Dorsolateral prefrontal cortex (tissue), 122 donors: ENCODE measurements at places on chromosomes 4 and X. TPM values are rescaled to one million over a fixed set of nuclear protein-coding genes. Genes with fewer than 3 reads are reported as not detected.
A peak's percentile ranks its signal among the peaks of the same experiment; 100 is the strongest.

ALPK1 gene
- total RNA-seq = 12.6 TPM

MAML3 gene
- 4.7 TPM for total RNA-seq

VAMP7 gene
- 33.5 TPM for total RNA-seq

SLC25A43 gene
- 4.5 TPM for total RNA-seq

NHS gene
- total RNA-seq = 15.3 TPM

MAGEB1 gene
- total RNA-seq = not detected

DNA sequence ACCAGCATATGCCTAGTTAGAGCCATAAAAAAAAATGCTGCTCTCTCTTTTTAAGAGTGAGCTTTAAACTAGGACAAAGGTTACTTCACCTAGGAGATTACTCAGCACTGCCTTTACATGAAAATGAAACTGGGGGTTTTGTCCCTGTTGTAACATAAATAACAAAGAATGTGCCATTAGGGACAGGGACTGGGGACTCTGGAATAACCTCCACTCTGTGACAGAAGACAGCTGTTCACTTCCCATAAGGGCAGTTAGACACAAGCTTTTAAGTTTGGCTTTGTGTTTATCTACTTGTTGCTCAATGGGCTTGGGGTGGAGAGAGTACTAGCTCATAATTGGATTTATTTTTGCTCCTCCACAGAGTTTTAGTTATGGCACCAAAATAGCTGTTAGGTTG is 11.9 kb downstream of the ENPEP start:
- DNase-seq = no peak

- DNase-seq = no peak
Measured at GRCh38 chrX:1212532-1212931, at the start of gene CRLF2. Gene CRLF2 (minus strand): TSS chrX:1212649. CDS start chrX:1212634, 15 bp downstream.

DNA sequence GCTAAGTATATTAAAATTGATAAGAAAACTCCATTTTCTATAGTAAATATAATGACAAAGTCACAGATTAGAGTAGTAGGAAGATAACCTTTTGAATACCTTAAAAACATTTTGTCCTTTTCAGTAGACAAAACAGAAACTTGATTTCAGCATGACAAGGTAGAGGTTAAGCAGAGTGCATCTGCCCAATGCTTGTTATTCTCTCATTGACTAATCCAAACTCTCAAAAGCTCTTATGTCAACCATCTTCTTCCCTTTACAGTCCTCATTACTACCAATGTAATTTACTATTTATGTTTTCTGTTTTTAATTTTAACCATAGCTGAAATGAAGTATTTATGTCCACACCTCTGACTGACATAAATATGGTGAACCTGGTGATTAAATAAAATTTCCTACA is 11.1 kb downstream of the NIPAL1 start:
- DNase-seq = no peak

- no peak for DNase-seq
Measured at GRCh38 chrX:31353095-31353494, 281.3 kb upstream of the FTHL17 start.

- DNase-seq = no peak
Measured at GRCh38 chr4:172881645-172882044, 287.0 kb upstream of the GALNT7 start.

- no peak for DNase-seq
Measured at GRCh38 chrX:69102612-69103194, 62.5 kb downstream of the PJA1 start.

DNA sequence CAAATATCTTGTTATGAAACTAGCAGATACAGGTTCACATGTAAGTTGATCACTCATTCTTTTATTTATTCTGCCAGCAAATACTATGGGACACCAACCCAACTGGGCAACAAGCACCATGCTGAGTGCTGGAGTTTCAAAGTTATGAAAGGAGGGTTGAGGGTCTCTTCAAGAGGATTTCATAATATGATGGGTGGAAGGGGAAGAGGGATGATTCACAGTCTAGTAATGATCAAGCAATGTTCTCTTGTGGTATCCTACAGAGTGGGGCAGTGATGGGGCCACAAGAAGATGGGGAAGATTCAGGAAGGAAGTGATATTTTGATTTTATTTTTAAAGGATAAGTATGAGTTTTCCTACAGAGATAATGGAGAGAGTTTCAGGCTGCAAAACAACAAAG is 46.2 kb upstream of the TXK start:
- DNase-seq = no peak

GRCh38 chr4:127667772-127668171 is 35.0 kb downstream of the INTU start:
- DNase-seq = no peak

DNA sequence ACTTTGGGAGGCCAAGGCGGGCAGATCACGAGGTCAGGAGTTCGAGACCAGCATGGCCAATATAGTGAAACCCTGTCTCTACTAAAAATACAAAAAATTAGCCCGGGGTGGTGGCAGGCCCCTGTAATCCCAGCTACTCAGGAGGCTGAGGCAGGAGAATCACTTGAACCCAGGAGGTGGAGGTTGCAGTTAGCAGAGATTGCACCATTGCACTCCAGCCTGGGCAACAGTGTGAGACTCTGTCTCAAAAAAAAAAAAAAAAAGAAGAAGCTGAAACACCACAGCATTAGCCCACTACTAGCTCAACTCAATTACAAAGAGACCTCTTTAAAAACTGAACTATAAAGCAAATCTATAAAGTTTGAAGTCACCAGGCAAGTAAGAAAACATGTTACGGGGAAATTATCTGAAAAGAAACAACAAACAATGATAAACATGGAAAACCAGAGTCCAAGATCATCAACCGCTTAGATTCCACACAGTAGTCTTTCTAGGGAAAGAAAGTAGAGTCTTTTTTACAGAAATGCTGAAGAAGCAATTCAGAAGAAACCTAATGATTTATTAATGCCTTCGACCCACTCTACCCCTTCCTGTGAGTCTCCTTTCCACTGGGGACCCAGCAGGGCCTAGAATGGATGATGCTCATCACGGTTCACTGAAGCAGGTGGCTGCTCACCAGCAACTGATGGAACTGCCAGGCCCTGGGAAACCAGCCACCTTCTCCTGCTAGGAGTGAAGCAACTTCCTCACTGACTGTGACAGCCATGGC is 6.6 kb downstream of the SAT1 start:
- peak; percentile 30 for DNase-seq

DNA sequence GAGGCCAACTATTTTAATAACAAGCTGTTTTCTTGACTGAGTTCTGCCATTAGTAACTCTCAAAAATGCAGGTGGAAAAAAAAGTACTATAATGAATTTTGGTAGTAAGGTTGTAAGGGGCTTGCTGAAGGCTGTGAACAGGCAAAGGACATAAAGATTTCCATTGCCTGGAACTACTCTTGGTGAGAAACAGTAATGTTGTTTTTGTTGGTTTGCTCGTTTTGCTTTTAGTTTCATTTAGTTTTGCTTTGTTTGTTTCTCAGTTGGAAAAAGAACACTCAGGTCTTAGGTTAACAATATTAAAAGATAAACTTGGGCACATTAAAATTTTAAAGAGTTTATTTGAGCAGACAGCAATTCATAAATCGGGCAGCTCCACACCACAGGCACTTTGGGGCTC is 824.5 kb upstream of the HTR2C start:
- no peak for DNase-seq

GRCh38 chrX:139642241-139642927 is 65.6 kb downstream of the MCF2 start:
- peak; percentile 13 for DNase-seq

DNA sequence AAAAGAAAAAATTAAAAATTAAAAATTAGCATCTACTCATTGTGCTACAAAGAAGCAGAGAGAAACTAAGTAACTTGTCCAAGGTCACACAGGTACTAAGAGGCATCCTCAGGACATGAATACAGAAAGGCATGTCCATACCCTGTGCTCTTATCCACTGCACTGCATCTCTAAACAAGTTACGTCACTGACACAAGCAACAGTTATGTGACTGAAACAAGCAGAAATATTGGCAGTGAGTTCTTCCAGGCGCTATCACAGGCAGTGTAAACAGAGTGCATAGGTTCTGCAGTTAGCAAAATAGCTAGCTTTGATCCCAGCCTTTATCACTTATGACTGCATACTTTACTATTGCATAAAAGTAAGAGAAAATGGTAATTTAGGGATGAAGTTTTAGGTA is 7.9 kb downstream of the VEGFC start:
- no peak for DNase-seq

- no peak for DNase-seq
Measured at GRCh38 chr4:101283434-101283833, 63.9 kb downstream of the PPP3CA start.

DNA sequence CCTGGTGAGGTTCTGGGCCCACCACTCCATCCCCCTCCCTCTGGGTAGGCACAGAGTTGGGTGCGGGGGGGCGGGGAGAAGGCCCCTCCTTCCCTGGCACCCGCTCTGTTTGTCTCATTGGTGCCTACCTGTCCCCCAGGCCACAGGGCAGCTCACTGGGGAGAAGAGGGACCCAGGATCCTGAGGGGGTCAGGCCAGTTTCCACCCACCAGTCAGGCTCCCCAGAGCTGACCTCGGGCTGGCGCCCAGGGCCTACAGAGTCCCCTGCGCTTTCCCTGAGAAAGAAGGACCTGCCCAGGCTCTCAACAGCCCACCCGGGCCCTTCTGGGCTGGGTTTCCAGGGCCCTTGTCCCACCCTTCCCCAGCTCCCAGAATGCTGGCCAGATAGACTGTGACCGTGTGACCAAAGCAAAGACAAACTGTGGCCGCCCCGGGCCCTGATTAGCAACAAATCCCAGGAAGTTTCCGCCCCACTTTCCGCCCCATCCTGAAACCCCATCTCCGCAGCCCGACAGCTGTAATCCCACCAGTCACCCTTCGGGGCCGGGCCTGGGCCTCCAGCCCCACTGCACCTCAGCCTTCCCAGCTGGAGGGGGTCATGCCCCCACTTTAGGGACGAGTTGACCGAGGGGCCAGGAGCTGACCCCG is 33.8 kb upstream of the FGFR3 start:
- no peak for DNase-seq
